ENCODE measurements at places on chromosomes 16 and 17.
A peak's percentile ranks its signal among the peaks of the same experiment; 100 is the strongest.

DNA sequence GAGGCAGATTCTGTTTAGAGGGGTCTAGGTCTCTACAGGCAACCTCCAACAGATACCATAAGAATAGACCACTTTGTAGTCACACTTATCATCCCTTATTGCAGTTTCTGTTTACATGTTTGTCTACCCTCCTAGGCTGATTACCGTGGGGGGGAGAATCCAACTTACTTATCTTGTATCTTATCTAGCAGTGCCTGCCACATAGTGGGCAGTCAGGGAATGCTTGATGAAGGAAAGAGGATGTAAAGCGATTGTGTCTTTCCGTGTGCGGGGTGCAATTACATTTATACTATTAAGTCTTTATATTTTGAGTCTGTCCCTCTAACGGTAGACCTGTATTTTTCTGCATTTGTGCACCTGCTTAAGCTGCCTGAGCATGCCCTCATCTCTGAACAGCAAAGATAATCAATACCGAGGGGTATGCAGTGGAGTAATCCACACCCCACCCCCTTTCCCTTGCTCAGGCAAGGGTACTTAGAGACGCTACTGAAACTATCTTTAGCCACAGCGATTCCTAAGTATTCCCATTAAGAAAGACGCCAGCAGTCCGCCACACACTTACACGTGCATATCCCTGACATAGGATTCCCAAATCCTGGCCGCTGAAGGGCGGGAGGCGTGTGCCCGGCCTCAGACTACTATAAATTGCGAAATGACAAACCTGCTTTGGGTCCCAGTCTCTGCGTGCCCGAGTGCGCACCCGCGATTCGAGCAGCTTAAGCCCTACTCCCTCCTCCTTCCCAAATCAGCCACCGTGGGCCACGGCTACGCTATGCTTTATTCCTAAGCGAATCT lies 635 bp upstream of the AATF start:
- no peak for DNase-seq

DNA sequence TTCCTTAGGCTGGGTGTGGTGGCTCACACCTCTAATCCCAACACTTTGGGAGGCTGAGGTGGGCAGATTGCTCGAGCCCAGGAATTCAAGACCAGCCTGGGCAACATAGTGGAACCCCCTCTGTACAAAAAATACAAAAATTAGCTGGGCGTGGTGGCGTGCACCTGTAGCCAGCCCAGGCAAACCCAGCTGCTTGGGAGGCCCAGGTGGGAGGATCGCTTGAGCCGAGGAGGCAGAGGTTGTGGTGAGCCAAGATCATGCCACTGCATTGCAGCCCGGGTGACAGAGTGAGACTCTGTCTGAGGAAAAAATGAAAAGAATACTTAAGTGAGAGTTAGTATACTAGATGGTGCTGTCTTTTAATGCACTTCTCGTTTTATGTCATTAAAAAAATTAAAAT lies 15.1 kb downstream of the PPM1D start:
- DNase-seq: no peak

DNA sequence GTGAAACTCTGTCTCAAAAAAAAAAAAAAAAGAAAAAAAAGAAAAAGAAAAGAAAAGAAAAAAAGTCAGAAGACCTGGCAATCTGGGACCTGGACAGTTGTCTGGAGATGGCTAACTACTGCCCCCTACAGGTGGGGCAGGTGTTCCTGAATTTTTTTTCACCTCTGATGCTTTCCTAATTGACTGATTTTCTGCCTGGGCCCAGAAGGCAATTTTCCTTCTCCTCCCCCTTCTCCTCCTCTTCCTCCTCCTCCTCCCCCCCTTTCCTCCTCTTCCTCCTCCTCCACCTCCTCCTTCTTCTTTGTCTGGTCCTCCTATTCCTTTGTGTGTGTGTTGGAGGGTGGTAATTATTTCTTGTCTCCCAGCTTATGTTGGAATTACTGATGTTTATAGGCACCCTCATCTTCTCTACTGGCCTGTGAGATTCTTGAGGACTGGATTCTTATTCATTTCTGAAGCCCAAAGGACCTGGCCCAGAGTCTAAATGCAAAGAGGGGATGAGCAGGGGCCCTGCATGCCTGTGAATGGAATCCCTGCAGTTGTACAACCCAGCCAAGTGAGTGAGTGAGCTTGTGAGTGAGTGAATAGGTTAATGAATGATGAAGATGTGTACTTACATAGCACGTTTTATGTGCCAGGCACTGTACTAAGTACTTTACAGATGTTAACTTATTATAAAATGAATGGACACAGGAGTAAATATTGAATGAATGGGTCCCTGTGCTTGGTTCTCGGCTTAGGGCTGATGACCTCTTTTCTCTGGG lies 26.9 kb downstream of the IRX5 start:
- no peak for DNase-seq

- no peak for DNase-seq
Observed at GRCh38 chr16:83023640-83024039, 396.9 kb downstream of the CDH13 start.

DNA sequence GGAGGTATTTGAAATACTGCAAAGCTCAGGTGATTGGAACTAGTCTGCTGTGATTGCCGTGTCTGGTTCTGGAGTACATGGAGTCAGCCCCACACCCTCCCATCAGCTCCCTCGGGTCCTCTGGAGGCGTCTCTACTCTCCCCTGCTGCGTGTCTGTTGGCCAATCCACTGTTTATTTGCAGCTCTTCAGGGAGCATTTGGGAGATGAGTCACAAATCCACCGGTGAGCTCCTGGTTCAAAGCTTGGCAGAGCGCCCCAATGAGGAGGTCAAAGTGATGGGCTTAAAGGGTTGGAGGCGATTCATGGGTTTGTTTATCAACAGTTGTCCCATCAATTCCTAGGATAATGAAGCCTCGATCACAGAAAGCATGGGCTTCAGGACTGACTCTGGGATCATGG lies 14.6 kb downstream of the CALB2 start:
- no peak for DNase-seq

- DNase-seq: no peak
Observed at GRCh38 chr17:63533433-63534077, 10.4 kb downstream of the KCNH6 start.

DNA sequence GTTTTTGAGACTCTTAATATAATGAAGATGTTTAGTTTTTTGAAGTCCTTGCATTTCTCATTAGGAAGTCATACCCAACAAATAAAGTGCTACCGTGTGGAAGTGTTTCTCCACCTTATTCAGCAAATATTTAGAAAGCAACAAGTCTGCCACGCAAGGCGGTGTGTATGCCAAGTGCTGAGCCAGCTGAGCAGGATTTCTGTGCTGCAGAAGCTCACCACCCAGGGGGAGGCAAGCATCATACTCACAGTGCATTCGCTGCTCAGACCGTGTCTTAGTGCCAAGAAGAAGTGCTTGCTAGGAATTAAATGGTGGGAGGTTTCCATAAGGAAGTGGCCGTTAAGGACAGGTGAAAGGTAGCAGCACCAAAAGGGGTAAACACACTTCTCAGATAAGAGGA lies 111.2 kb downstream of the ARHGAP44 start:
- no peak for DNase-seq

DNA sequence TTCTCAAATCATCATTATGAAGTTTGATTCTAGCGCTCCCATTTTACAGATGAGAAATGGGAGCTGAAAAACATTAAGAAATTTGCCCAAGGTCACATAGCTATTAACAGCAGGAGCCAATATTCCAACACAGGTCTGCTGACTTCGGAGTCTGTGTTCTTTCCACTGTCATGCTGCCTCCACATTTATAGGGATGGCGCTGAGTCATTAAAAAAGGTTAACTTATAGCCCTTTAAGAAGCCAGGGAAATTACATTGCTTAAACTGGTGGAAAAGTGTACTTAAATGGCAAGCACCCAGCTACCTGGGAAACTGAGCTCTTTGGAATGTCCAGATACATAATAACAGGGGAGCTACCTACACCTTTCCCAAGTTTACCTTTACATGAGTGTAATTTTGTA lies 65.0 kb downstream of the TBX4 start:
- no peak for DNase-seq

GRCh38 chr17:57946798-57947358 lies 8.3 kb downstream of the CUEDC1 start:
- no peak for DNase-seq

DNA sequence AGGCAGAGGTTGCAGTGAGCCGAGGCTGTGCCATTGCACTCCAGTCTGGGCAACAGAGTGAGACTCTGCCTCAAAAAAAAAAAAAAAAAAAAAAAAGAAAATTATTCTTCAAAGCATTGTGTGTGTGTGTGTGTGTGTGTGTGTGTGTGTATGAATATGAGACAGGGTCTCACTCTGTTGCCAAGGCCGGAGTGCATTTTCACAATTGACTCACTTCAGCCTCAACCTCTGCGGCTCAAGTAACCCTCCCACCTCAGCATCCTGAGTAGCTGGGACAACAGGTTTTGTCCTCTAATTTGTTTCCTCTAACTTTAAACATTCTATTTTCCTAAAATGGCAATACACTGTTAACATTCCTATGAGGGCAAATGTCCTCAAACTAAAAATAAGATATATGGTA lies 7.7 kb downstream of the FBXO47 start:
- DNase-seq: no peak

GRCh38 chr17:31558748-31559583 lies 167.5 kb downstream of the RAB11FIP4 start:
- DNase-seq: peak; percentile 16

- DNase-seq: no peak
Observed at GRCh38 chr16:56675685-56676210, 6.1 kb downstream of the MT1H start.
